SK-N-SH (cell line): ENCODE measurements at places on chromosomes 3 and 15.

- no peak for DNase-seq
These were observed 34.1 kb upstream of the ATG7 start for GRCh38 chr3:11238060-11238459.

GRCh38 chr3:89052386-89052785 is 55.0 kb upstream of the EPHA3 start:
- DNase-seq, result no peak

GRCh38 chr15:23566071-23566554 is 639 bp downstream of the MKRN3 start:
- DNase-seq, result peak; percentile 77

DNA sequence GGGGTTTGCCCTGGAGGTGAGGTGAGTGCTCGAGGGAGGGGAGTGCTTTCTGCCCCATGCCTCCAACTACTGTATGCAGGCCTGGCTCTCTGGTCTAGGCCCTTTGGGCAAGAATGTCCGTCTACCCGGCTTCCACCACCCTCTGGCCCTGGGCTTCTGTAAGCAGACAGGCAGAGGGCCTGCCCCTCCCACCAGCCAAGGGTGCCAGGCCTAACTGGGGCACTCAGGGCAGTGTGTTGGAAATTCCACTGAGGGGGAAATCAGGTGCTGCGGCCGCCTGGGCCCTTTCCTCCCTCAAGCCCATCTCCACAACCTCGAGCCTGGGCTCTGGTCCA is 9.4 kb downstream of the DLL4 start:
- no peak for DNase-seq

GRCh38 chr3:46907271-46907670 is 29.8 kb downstream of the PTH1R start:
- no peak for DNase-seq

GRCh38 chr3:72488738-72489035 is 359.6 kb downstream of the SHQ1 start:
- DNase-seq, result no peak

GRCh38 chr15:100596792-100597191 is 5.2 kb downstream of the LINS1 start:
- DNase-seq, result no peak

DNA sequence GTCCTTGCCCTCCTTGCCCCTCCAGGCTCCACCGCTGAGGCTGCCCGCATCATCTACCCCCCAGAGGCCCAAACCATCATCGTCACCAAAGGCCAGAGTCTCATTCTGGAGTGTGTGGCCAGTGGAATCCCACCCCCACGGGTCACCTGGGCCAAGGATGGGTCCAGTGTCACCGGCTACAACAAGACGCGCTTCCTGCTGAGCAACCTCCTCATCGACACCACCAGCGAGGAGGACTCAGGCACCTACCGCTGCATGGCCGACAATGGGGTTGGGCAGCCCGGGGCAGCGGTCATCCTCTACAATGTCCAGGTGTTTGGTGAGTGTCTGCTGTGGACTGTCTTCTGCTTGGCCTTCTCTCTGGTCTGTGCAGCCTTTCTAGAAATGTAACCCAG is 61.0 kb downstream of the BOC start:
- DNase-seq, result no peak

DNA sequence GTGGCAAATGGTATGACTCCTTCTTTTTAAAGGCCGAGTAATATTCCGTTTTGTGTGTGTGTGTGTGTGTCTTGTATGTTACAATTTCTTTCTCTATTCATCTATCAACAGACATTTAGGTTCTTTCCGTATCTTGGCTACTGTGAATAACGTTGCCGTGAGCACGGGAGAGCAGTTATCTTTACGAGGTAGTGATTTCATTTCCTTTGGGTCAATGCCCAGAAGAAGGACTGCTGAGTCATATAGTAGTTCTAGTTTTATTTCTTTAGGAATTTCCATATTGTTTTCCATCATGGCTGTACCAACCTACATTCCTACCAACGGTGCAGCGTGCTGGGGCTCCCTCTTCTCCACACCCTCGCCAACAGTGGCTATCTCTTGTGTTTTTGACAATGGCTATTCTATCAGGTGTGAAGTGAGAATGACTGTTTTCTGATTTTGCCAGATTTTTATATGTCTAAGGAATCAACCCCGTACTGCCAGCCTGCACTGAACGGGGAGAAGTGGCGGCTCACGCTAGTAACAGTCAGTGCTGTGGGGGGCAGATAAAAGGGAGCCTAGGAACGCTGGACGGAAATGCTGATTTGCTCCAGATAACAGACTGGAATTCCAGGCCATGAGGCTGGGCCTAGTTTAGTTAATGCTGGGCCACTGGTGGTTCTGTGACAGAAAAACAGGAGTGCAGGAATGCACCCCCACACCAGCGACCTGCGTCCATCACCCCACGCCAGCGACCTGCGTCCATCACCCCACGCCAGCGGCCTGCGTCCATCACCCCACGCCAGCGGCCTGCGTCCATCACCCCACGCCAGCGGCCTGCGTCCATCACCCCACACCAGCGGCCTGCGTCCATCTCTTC is 168.1 kb downstream of the XXYLT1 start:
- DNase-seq, result no peak

DNA sequence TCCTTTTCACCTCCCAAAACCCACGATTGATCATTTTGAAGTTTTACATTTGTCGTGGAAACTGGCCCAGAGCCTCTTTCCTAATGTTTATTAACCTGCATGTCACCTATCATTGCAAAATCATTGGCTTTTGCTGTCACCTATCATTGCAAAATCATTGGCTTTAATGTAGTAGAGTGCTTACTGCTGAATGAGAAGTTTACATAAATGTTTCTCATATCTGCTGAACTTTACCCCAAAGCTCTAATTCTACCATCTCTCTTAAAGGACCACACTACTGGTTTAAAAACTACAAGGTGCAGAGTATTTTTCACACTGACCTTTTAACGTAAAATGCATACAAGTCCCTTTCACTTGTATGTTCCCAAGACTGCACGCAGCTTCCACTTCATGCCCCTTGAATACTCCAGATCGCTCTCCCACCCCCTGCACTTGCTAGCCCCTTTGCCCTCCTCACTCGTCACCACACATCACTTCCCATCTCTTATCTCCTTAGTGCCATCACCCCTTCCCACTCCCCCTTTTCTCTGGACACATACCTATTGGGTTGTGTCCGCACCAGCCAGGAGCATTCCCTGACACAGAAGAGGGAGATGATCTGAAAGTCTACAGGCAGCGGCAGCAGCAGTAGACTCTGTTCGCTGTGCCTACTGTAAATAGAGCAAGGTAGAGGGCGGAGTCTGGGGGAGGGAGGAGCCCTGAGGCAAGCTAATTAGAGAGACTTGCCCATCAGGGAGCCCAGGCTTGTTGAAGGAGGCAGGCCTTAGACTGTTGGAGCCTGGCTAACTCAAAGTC is 30.2 kb upstream of the ATOSA start:
- no peak for DNase-seq

GRCh38 chr3:128256131-128256530 is 102.8 kb downstream of the EEFSEC start:
- DNase-seq, result no peak

- no peak for DNase-seq
These were observed 5.9 kb downstream of the LMCD1 start for GRCh38 chr3:8507496-8507895.
